CD4-positive, alpha-beta T cell treated with Interleukin-4 for 1 hour (primary cell): ENCODE measurements at places on chromosomes 1 and 21.

- no peak for DNase-seq
Measured at GRCh38 chr1:222525951-222526350, 22.0 kb downstream of the HHIPL2 start.

GRCh38 chr1:156742801-156743200 is 1.9 kb upstream of the MRPL24 start:
- no peak for DNase-seq

GRCh38 chr1:89269277-89269676 is 3.4 kb downstream of the GBP5 start:
- DNase-seq = no peak

- no peak for DNase-seq
Measured at GRCh38 chr1:44134071-44134920, 7.1 kb downstream of the KLF18 start.

DNA sequence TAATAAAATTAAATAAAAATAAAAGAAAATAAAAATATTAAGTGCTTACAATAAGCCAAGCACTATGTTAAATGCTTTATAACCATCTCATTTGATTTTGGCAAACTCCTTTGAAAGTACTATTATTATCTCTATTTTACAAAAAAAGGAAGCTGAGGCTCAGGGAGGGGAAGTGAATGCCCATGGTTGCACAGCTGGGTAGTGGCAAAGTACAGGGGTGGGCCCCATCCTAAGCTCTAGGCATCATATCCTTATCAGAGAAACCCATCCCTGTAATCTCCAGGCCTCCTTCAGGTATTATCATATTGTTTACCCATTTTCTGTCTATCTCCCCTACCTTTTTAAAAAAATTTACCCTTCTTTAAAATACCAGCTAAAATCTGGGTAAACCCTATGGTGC is 2.3 kb upstream of the MED18 start:
- no peak for DNase-seq
